ENCODE measurements at places on chromosomes 2 and 18. TPM values are rescaled to one million over a fixed set of nuclear protein-coding genes. Genes with fewer than 3 reads are reported as not detected.

The TMEFF2 gene
- not detected for total RNA-seq

The CNDP1 gene
- not detected for total RNA-seq

The EVX2 gene
- total RNA-seq = not detected

The KLHL41 gene
- total RNA-seq = not detected

The ATG9A gene
- total RNA-seq = 55.1 TPM

The REG3G gene
- total RNA-seq = not detected

- no peak for DNase-seq
These were observed 2.0 kb downstream of the XPO1 start for GRCh38 chr2:61536180-61536571.

DNA sequence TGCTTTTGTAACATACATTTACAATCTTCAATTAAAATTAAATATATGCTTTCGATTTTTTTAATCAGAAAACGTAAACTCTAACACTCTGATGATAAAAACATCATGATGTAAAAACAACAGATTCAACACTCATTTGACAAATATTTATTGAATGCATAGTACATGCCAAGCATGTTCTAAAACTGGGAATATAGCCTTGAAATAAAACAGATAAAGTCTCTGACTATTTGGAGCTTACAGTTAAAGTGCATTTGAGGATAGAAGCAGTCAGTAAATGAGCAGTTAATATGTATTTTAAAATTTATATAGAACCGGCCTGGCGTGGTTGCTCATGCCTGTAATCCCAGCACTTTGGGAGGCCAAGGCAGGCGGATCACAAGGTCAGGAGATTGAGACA, 47.8 kb downstream of the TMX3 start:
- no peak for DNase-seq

DNA sequence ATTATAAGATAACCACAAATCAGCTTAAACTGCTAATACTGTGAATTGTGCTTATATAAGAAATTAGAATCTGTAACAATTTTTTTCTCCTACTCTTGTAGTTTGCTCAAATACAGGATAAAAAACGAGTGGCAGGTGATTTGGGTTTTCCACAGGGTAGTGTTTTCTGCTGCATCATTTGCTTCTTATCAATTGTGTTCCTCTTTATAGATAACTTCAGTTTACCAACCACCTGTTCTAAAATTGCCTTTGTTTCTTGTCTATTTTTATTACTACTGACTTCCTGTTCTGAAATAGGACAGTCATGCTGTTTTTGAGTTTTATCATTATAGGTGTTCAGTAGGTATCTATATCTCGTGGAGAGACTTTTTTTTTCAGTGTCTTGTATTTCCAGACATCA, 56.9 kb downstream of the MFSD6 start:
- no peak for DNase-seq

GRCh38 chr2:10452312-10452711, 4.2 kb upstream of the ODC1 start:
- no peak for DNase-seq

GRCh38 chr2:172446474-172447063, 19.2 kb downstream of the ITGA6 start:
- DNase-seq = no peak

GRCh38 chr2:9778012-9778411, 65.3 kb upstream of the TAF1B start:
- DNase-seq = no peak

- no peak for DNase-seq
These were observed 38.6 kb upstream of the SNORC start for GRCh38 chr2:232831496-232831895.

DNA sequence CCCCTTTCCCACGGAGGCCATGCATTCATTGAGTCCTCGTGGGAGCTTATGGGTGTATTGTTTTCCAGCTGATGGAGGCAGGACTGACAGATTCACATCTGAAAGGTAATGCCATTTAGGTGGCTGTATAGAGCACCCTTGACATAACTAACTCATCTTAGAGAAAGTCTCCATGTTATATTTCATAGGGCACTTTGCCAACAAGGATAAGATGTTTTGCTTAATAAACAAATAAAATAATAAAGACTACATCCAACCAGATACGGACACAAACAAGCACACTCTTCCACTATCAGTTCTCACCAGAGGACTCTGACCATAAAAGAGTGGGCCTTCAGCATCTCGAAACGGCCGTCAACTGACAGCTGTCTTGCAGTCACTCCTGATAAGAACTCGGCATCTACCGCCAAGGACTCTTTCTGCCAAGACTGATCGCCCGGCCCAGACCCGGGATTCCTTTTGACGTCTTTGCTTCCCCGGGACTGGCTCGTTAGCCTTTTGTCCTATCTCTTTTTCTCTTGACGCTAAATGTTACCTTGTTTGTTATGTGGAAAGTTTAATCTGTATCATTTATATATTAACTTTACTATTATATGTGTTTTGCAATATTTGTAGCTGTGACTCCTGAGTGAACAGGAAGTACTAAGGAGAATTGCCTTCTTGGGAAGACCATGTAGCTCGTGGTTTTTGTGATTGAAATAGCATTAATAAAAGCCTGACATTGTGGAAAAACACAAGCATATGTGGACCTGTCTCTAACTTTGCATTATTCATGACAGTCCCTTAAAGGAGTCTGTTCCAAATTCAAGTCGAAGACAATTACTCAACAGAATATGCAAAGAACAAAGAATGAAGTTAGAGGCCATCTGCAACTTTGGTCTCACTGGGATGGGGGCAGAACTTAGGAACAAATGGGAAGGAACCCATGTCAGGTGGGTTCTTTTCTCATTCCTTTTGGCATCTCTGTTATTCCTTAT, 195.1 kb downstream of the LPIN1 start:
- no peak for DNase-seq

DNA sequence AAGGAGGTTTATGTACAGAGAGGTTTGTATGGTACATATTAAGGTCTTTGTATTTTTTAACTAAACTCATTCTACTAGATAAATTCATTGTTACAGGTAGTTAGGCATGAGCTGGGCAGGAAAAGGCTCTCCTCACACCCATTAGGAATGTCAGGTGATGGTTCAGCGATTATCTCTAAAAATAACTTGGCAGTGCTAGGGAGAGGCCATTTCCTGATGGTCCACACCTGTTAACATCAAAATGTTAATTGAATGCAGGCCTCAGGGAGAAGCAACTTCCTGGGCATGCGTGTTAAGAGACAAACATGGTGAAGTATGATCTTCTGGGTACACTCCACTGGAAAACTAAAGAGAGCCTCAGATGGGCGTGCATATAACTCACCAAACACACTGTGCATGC, 73.6 kb downstream of the ARL6IP6 start:
- DNase-seq = no peak

- DNase-seq = no peak
These were observed 31.8 kb upstream of the MTCL1 start for GRCh38 chr18:8673256-8674209.

- DNase-seq = no peak
These were observed 171.2 kb upstream of the MYO3B start for GRCh38 chr2:170006587-170007325.

GRCh38 chr2:127573771-127574170, 38.3 kb downstream of the MYO7B start:
- no peak for DNase-seq

GRCh38 chr2:206160125-206160806, 571 bp downstream of the EEF1B2 start:
- DNase-seq = no peak

DNA sequence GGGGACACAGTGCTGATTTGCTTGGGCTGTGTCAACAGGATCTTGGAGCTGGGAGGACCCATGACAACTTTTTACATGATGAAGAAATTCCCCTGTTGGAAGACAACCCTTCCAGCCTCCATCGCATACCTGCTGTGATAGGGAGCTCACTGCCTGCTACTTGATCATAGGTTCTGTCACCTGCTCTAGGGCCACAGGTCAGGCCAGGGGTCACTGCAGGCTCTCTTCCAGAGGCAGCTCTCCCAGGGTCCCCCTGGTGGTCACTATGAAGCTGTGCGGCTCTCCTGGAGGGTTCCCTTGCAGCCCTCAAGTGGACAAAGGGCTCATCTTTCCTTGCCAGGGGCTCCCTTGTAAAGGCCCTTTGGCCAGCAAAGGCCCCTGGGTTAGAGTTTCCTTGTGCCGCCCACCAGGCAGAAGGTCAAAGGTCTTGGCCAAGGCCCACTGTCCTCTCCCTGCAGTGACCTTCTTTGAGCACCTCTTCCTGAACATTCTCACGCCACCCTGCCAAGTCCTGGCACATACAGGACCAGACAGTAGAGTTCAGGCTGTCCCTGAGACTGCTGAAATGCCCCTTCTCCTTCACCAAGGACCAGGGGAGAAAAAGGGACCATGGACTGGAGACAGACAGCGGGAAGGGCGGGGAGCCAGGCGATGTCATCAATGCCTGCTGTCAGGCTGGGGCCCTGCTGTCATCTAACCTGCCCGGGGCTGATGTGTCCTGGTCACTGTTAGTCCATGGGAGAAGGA, 345.1 kb downstream of the DYSF start:
- DNase-seq = no peak

DNA sequence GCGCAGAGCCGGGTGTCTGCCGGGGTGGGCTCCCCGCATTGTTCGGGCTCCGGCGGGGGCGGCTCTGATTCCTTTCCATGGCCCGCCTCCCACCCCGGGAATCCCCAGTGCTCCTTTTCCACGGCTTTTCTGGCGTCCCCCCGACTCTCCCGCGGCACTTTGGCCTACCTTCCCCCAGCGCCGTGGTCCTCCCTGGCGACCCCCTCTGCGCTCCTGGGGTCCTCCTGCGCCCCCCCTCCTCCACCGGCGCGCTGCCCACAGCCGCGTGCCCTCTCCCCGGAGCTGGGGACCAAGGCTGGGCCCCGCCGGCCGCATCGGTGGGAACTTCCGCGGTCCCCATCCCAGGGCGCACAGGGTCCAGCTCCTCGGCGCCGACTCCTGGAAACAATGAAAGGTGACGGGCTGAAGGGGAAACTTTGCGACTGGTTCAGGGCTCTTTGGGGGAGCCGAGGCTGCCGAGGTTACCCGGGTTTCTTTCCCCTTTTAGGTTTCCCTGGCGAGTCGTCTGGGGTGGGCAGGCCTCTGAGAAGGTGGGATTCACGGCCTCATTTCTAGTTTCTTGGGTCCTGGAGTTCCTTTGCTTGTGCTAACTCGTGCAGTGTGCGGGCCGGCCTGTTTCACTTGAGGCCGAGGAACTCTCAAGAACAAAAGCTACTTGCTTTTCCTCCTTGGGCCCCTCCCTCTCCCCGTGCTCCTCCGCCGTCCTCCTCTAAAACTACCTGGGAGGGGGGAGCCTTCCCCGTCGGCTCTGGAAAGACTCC, 2.2 kb downstream of the TGIF1 start:
- no peak for DNase-seq

GRCh38 chr18:23311351-23312121, 141.6 kb upstream of the RIOK3 start:
- peak; percentile 9 for DNase-seq

DNA sequence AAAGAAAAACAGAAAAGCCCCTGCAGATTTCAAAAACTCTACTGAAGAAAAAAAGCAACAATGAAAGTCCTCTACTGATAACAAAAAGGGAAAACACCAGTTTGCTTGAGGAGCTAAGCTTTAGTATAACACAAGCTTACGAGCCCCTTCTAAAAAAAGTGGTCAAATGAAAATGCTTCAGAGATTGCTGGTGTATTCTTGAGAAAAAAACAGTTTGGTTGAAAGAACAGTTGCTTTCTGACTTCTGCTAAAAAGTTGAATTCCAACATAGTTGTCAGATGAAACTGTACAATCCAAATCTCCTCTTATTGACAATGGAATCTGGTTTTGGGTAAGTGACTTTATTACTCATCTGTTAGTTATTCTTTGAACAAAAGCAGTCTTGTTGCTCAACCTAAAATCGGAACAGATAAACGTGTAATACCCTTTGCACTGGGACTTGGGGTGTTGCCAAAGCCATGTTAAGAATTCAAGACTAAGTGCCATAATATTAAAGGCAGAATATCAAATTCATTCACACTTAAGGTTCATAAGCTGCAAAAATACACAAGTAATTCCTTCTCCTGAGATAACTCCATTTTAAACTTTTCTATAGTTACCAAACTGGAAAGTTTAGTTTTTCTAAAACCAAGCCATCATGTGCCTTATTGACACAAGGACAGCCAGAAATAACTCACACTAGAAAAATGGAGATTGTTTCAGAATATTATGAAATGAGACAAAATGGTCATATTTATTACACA, 45.3 kb upstream of the SPAG16 start:
- DNase-seq = no peak

GRCh38 chr2:26449278-26450030, 28.5 kb downstream of the OTOF start:
- DNase-seq = no peak

DNA sequence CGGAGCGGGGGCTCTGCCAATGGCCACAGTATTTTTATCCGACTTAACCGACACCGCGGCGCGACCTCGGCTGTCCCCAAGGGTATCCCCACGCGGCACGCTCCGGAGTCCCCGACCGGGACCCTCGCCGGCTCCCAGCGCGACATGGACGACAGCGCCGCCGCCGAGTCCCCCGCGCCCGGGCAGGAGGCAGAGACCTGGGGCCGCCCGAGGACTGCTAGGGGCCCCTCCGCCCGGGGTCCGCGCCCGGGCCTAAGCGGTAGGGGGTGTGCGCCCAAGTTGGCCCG, 468 bp downstream of the UXS1 start:
- DNase-seq = no peak

GRCh38 chr2:229380101-229380625, 109.1 kb upstream of the PID1 start:
- DNase-seq = no peak

GRCh38 chr2:148987286-148987685, 51.2 kb upstream of the LYPD6B start:
- DNase-seq = no peak

DNA sequence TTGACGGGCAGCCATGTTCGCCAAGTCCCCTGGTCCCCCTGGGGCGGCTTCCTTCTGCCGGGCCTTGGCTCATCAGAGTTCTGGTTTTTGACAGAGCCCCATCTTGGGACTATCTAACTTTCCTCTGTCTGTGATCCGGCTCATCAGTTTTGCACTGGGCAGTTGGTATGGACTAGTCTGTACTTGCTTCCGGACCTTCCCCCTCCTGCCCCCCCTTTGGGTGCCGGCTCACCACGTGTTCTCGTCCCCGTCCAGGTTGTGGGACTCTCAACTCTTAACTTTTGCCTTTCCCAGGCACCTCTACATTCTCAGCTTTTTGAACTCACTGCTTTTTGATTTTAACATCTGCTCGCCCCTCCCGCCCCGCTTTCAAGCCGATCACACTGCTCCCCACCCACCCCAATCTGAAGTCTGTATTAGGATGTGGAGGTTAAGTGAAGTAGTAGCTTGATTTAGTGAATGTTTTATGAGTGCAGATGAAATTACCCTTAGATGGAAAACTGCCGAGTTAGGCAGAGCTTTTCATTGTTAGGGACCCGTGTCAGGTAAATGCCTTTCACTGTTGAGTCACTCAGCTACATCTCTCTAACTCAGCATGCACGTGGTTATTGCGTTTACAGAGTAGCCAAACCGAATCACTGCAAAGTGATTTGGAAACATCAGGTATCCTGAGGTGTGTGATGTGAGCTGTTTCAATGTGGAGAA, 874 bp downstream of the WDR43 start:
- DNase-seq = peak; percentile 4

DNA sequence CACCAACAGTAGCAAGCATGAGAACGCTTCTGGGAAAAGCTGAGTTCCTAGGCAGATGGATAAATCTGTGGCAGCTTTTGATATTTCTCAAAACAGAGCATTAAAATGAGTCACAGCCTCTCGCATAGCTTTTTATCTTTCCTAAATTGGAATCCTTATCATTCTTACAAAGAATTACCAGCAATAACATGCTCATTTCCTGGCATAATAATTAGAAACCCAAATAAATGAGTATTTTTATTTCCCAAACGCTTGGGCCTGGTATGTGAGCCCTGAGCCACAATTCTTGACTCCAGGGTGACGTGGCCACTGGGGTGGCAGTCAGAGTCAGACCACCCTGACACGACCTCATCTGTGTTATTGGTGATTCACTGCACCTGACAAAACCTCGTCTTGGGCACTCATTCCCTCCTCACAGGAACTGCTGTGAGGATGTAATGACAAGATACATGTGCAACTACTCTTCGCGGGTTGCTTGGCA, 210.7 kb downstream of the ARL4C start:
- no peak for DNase-seq

All from esophagus squamous epithelium (tissue), 5 donors.